Esophagus muscularis mucosa (tissue), 4 donors: ENCODE measurements at places on chromosomes 5 and 9. TPM values are rescaled to one million over a fixed set of nuclear protein-coding genes. Genes with fewer than 3 reads are reported as not detected.

GRCh38 chr5:12354686-12355085 is 450.4 kb upstream of the CTNND2 start:
- no peak for DNase-seq

DNA sequence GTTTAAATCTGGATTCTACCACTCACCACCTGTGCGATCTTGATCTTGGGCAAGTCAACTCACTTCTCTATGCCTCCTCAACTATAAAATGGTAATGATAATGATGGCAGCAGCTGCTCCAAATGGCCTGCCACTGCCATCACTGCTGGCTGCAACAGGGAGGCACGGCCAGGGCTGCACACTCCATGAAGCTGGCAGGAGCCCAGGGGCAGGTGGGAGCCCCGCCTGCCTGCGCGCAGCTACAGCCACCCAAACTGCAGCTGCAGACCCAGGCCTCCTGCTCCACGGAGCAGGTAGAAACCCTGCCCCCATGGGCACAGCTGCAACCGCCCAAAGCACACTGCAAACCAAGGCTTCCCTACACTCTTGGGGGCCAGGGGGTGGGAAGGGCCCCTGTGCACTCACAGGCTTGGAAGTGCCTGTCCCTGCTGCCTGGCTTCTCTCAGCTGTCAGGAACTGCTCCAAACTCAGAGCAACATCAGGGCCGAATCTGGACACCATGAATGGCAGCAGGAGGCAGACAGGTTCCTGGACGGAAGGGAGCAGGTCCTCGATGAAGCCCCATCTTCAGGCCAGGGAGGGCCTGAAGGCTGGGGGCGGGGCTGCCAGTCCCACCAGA is 57.6 kb downstream of the PRELID2 start:
- DNase-seq: no peak

Gene PLPP7
- total RNA-seq: 22.5 TPM

Gene CARTPT
- 23.5 TPM for total RNA-seq

Gene KCNMB1
- 81.0 TPM for total RNA-seq

DNA sequence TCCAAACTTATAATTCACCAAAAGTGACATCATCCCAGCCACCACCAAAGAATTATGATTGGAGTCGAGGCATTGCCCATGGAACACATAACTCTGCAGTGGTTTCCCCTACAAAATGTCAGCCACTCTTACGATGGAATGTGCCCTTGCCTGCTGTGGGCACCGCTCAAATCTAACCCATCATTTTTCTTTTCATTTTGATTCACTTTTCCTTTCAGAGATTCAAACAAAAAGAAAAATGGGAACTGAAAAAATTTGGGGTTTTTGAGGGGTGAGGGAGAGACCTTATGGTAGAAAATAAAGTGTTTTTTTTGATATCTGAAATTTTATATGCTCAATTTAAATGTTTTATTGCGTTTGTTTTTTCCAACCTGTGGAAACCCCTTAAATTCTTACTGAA is 28.1 kb downstream of the SMARCA2 start:
- no peak for DNase-seq

Gene ZNF454
- total RNA-seq: 4.8 TPM

Gene SLC4A9
- total RNA-seq: not detected

DNA sequence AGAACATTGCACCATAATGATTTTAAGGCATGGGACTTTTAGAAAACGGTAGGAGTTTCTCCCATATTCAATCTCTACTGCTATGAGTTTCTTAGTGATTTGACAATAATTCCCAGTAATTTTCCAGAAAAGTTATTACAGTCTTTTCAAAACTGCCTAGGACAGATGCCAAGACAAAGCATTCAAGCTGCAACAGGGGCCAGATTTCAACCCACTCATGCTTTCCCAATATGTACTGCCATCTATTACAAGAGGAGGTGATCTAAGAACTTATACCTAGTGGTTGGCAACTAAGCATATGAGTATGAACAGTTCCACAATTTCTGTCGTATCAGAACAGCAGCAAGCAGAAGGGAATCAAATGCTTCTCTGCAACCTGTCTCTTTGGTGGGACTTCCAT is 95.1 kb upstream of the TMED7 start:
- no peak for DNase-seq

DNA sequence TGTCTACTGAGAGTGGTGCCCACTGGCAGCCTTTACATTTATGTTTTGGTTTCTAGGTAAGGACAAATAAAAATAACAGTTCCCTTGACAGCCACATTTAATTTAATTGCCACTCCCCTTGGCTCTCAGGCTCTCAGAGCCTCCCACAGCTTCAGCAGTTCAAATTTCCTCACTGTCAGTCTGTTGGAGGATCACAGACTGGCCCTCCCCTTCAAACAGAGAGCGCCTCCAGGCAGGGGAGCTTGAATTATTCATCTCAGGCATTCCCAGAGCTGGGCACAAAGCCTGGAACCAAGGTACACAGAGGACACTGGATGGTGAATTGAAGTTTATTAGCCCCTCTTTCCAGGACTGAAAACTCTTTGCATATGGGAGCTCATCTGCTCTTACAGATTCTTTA is 407.7 kb downstream of the SPOCK1 start:
- no peak for DNase-seq

GRCh38 chr5:1034986-1035385 is 26.4 kb downstream of the NKD2 start:
- DNase-seq: no peak

DNA sequence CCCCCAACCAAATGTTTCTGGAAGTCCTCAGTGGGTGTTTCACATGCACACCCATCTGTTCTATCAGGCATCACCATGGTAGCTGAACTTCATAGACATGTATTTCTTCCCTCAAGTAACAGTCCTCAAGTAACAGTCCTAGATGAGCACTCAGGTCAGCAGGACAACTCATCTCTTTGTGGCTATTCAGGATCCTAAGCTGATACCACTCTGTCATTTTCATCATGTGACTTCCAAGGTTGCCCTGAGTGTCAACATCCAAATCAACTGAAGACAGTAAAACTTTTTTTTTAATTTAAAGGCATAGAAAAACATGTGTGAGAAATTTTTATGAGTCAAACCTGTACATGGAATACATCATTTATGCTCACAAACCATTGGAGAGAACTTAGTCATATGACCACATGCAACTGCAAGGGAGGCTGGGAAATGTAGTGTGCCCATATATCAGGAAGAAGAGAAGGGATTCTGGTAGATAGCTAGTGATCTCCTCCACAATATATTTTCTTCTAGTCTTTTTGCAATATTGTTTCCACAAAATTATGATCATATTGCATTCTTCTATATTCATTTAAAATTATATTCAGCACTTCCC is 64.2 kb upstream of the FST start:
- DNase-seq: no peak

- DNase-seq: no peak
Observed at GRCh38 chr5:124764992-124765611, 18.7 kb upstream of the ZNF608 start.

Gene CTXN3
- total RNA-seq: not detected

Gene MAMDC4
- 2.1 TPM for total RNA-seq

Gene CCIN
- 1.0 TPM for total RNA-seq

GRCh38 chr5:14588758-14589543 is 7.4 kb downstream of the OTULINL start:
- DNase-seq: no peak

DNA sequence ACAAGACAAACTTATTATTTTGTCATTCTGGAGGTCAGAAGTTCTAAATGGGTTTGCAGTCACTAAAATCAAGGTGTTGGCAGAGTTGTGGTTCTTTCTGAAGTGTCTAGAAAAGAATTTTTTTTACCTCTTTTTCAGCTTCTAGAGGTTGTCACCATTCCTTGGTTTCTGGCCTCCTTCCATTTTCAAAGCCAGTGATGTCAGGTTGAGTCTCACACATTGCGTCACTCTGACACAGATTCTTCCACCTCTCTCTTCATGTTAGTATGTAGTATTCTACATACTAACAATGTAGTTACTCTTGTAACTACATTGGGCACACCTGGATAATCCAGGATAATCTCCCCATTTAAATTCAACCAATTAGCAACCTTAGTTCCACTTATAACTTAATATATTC is 290.3 kb downstream of the RFX3 start:
- no peak for DNase-seq

- no peak for DNase-seq
Observed at GRCh38 chr5:121292664-121293063, 559.0 kb upstream of the FTMT start.

DNA sequence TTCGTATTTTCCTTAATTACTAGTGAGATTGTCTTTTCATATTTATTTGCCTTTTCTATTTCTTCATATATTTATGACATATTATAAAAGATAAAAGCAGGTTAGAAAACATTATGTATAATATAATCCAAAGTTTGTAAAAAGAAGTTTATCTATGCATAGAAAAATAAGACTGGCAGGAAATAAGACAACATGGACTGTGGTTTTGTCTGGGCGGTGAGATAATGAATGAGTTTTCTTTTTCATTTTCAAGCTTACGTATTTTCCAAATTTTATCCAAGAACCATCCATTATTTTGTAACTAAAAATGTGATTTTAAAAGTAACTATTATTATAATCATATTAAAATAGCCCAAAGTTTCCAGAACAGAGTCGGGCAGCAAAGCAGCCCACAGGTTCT is 109.8 kb upstream of the MVB12B start:
- DNase-seq: no peak

- DNase-seq: no peak
Observed at GRCh38 chr9:117681888-117682287, 22.3 kb upstream of the TLR4 start.

GRCh38 chr9:11992866-11993265 is 700.3 kb upstream of the TYRP1 start:
- no peak for DNase-seq

Gene SLC1A3
- total RNA-seq: 24.9 TPM

DNA sequence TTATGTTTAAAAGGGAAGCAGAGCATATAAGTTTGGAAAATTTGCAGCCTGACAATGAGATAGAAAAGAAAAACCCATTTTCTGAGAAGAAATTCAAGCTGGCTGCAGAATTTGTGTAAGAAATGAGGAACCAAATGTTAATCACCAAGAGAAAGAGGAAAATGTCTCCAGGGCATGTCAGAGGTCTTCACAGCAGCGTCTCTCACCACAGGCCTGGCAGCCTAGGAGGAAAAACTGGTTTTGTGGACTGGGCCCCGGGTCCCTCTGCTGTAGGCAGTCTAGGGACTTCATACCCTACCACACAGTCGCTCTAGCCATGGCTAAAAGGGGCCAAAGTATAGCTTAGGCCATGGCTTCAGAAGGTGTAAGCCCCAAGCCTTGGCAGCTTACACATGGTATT is 32.1 kb upstream of the HSD17B4 start:
- no peak for DNase-seq

- no peak for DNase-seq
Observed at GRCh38 chr5:82635561-82636288, 357.6 kb upstream of the RPS23 start.

Gene TRAF1
- total RNA-seq: 7.1 TPM

Gene FRRS1L
- 4.8 TPM for total RNA-seq

- DNase-seq: peak; percentile 62
Observed at GRCh38 chr5:76236684-76237083, 153.5 kb downstream of the SV2C start.

GRCh38 chr5:169742771-169743296 is 105.8 kb downstream of the DOCK2 start:
- DNase-seq: no peak

- no peak for DNase-seq
Observed at GRCh38 chr5:61449804-61450492, 117.9 kb downstream of the ZSWIM6 start.

DNA sequence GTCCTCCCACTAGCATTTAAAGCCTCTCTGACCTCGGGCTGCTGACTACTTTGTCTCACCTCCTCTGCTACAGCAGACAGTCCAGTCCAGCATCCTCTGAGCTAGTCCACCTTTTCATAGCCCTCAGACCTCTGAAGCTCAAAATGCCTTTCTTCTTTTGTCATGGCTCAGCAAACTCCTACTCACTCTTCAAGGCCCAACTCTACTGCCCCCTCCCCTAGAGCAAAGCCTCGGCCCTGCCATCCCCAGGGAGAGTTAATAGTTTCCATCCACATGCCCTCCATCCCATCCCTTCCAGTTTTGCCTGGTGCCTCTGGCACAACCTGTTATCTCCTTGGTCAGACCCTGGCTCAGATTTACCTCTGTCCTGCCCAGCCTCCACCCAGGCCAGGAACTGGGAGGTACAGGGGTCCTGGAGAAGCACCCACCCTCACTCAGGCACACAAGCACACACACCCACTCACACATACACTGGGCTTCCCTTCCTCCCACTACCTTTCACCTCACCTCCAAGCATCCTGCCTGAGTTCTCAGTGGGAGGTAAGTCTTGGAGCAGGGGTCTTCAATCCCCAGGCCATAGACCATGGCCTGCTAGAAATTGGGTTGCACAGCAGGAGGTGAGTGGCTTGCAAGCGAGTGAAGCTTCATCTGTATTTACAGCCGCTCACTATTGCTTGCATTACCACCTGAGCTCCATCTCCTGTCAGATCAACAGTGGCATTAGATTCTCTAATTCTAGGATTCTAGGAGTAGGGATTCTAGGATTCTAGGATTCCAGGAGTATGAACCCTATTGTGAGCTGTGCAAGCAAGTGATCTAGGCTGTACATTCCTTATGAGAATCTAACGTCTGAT is 18.1 kb downstream of the PDLIM4 start:
- DNase-seq: no peak

- no peak for DNase-seq
Observed at GRCh38 chr9:16058131-16058549, 505.3 kb downstream of the CCDC171 start.

Gene CD274
- total RNA-seq: 2.7 TPM

Gene BTF3
- 574 TPM for total RNA-seq

GRCh38 chr9:88143957-88144625 is 5.8 kb upstream of the SPATA31C2 start:
- no peak for DNase-seq

GRCh38 chr5:82446809-82447208 is 168.7 kb upstream of the RPS23 start:
- no peak for DNase-seq

- no peak for DNase-seq
Observed at GRCh38 chr5:68332556-68332955, 117.0 kb downstream of the PIK3R1 start.

GRCh38 chr5:15266841-15267240 is 233.1 kb upstream of the FBXL7 start:
- DNase-seq: no peak

- no peak for DNase-seq
Observed at GRCh38 chr9:124386201-124386600, 29.0 kb downstream of the PSMB7 start.

- no peak for DNase-seq
Observed at GRCh38 chr5:657570-657969, 35.6 kb downstream of the TPPP start.

Gene MIER3
- total RNA-seq: 11.1 TPM

Gene LHX2
- total RNA-seq: not detected
